ENCODE measurements at places on chromosomes 5 and 9.

DNA sequence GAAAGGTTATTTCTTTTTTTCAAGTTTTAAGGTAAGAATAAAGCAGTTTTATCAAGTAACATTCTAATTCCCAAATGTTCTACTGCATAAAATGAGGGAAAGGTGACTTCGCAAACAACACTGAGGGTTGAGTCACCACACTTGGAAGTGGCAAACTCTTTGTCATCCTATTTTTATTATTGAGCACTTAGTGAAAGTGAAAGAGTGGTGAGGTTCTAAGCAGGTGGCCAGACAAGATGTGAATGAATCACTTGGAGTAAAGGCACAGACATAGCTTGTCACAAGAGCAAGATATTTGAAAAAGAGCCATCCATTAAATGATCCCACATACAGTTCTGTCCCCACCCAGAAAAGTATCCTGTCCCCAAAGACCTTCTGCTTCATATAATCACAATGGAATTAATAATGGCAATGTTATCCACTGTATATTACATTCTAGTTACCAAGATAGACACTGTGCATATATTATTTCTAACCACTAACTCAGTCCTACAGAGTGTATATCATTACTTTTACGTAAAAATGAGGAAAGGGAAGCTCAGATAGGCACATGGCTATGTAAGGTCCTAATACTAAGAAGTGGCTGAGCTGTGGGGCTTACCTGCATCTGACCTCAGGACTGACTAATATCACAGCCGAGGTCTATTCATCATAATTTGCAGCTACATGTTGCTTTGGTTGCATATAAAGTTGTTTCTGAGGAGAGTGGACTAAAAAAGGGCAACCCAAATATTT, 730.4 kb upstream of the MEF2C start:
- peak; percentile 25 for DNase-seq

GRCh38 chr5:154313360-154314017, 123.0 kb downstream of the GALNT10 start:
- DNase-seq, result no peak

- DNase-seq, result no peak
These were observed 5.7 kb downstream of the CD180 start for GRCh38 chr5:67190861-67191260.

DNA sequence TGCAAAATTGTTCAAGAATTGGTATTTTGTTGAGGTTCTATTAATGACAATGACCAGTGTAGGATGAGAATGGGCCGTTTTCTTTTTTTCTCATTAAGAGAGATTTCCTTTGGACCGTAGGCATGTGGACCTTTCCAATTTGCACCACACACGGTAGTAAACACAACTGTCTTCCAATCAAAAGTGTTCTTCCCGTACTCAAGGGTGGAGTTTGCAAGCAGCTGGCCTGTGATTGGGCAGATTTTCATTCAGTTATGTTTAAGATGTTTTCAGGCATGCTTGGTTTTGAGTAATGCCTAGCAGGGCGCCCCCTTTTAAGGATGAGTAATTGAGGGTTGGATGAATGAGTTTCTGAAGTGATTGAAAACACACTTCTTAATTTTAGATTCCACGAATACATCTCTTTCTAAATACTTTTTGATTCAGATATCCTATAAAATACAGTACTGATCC, 2.5 kb downstream of the KDM3B start:
- DNase-seq, result peak; percentile 80

GRCh38 chr9:79572032-79572607, 355 bp downstream of the TLE4 start:
- no peak for DNase-seq

DNA sequence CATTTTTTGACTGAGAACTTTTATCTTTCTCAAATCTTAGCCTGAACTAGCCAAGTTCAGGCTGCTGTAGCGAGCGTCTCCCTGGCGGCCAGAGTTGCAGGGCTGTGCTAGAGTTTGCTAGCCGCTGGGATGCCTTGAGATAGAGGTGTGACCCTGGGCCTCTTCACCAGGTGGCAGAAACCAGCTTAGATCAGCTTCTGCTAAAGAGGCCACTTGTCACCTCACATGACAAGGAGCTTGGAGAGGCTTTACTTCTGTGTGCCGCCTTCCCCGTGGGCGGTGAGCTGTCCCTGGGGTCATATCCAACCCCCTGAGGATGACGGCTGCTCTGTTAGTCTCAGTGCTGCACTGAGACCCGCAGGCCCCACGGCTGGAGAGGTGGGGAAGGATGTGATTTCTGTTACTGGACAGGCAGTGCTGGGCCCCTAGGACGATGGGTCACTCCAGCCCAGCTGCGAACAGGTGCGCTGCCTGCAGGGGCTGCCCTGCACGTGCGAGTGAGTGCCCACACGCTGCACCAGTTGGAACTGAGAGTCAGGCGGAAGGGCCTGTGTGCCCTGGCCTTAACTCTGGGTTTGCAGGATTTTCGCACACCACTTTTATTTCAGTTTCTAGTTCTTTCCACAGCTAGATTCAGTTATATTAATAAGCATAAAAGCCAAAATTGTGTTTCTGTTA, 63.8 kb downstream of the EHMT1 start:
- no peak for DNase-seq

DNA sequence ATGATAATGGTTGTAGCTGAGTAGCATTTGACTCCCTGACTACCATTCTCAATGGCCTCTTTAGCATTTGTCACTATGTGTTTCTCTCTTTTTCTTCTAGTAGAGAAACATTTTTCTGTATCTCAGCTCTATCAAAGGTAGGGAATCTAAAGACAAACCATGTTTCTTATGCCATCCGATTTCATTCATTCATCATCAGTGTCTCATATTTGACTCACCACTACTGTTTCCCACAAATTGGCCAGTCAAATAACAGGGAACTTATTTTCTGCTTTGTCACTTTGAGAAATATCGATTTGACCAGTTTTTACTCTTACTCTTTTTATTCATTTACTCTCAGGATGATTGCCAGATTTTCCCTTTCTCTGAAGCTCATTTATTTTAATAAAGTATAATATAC, 282.3 kb downstream of the TMEM167A start:
- DNase-seq, result no peak

- no peak for DNase-seq
These were observed 161.7 kb downstream of the MAST4 start for GRCh38 chr5:66757834-66758371.

DNA sequence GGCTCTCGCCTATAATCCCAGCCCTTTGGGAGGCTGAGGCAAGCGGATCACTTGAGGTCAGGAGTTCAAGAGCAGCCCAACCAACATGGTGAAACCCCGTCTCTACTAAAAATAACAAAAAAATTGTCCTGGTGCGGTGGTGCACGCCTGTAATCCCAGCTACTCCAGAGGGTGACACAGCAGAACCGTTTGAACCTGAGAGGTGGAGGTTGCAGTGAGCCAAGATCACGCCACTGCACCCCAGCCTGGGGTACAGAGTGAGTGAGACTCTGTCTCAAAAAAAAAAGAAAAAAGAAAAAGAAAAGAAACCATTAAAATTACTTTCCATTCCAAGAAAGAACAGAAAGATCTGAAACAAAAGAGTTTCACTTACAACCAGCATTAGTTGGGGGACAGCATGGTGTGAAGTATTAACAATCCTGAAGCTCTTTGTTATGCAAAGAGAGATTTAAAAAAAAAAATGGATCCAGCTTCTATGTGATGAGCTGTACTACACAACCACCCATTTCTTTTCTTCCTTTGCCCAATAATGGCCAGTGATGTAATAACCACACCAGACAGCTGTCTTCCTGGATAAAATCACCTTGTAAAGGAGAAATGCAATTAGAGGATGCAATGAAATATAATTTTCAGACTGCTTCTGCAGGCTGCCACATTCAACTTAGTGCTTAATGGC, 76.9 kb downstream of the MED27 start:
- DNase-seq, result no peak

GRCh38 chr5:35197351-35197750, 32.9 kb downstream of the PRLR start:
- no peak for DNase-seq

DNA sequence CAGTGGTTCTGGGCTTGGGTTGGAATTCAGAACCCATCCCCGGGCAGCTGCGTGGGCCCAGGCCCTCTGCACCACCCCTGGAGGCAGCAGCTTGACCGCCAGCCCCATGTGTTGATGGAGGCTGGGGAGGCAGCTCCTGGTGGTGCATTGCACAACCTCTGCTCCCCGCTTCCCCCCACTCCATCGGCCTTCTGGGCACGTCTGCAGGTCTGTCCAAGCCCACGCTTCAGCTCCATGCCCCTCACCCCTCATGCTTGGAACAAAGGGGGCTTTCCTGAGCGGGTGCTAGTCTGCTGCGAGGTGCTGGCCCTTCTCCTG, 1.4 kb downstream of the NCS1 start:
- DNase-seq, result no peak

- DNase-seq, result no peak
These were observed 78.3 kb downstream of the SMIM23 start for GRCh38 chr5:171863935-171864334.

- no peak for DNase-seq
These were observed 463.2 kb upstream of the KLF4 start for GRCh38 chr9:107952773-107953172.

GRCh38 chr5:108271127-108271526, 110.8 kb downstream of the FBXL17 start:
- DNase-seq, result no peak

DNA sequence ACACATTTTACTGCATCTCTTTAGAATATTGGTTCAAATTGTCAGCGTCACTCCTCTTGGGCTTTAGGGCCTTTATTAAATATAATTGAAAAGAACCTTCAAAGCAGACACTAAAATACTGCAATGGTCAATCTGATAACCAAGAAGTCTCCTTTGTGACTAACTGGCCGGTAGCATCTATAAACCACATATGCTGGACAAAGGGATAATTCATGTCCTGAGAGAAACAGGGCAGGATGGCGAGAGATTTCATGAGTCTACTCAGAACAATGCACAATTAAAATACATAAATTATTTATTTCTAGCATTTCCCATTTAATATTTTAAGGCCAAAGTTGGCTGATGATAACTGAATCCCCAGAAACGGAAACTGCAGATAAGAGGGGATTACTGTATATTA, 1083.4 kb upstream of the CDH18 start:
- no peak for DNase-seq

DNA sequence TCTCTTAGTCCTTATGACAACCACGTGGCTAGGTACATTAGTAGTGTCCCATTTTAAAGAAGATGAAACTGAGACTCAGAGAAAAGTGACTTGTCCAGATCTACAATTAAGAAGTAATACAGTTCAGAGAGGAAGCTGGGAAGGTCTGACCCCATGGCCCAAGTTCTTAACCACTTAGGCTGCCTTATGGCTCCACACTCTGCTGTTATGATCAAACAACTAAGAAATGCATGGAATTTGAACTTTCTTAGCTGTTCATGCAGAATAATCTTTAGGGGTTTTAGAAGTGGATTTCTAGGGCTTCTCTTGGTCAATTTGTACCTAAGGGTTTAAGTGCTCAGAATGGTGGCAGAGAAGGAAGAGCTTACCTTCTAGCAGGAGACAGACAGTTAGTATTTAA, 128.0 kb upstream of the MSX2 start:
- DNase-seq, result no peak

- DNase-seq, result peak; percentile 67
These were observed 446 bp downstream of the FBXL17 start for GRCh38 chr5:108381350-108381953.

DNA sequence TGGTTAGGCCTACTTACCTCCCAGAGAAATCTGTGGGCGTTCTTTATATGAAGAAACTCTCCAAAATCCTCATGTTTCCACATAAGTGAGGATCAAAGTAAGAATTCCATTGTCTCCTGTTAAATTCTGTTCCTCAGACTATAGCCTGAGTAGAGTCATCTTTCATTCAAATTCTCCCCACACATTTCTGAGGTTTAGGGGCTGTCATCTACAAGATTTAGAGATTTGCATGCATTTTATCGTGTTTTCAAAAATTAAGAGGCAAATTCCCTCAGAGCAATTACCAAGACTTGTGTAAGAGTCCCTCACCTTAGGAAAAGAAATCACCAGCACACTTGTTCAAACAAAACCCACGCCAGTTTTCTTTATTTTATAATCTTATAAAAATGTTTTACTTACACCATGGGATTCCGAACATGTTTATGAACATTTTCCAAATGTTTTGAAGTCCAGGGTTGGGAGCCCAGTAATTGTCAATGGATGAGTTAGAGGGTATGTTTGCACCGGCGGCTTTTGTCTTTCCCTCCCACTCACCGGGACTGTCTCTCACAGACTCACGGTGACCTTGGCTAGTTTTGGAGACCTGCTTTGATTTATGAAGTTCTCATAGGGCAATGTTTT, 367.6 kb downstream of the ENC1 start:
- no peak for DNase-seq

DNA sequence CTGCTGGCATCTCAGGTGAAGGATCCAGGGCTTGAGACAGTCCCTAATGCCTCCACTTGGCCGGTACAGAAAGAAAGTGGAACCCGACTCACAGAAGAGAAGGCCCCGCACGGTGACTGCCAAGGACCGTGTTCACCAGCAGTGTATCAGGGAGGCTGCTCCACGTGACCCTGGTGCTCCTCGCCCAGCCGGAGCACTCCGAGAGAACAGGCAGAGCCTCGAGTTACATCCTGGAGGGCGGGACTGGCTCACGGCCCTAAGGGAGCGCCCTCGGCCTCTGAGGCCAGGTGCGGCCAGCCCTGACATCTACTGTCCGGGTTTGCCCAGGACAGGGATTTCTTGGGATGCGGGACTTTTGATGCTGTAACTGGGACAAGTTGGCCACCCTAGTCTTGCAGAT, 104.0 kb upstream of the SARDH start:
- DNase-seq, result no peak

- peak; percentile 76 for DNase-seq
These were observed 9.1 kb upstream of the RFK start for GRCh38 chr9:76403352-76403751.

DNA sequence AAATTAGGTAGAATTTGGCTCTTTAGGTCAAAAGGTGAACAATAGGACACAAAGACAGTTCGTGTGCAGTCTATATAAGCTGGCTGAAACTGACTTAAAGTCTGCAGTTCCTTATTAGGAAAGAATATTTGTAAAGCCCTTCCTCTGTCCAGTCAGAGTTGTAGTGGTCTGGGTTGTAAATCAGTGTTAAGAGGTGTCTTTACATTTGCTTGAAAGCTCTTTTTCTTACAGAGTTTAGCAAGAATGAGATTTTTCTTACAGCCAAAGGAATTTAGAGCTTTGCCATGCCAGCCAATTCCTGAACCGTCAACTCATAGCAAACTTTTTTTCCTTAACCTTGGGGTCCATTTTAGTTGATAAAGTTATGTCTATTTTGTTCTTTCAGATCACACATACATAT, 786.1 kb upstream of the CTNND2 start:
- DNase-seq, result no peak
